Sigmoid colon (tissue), 7 donors: ENCODE measurements at places on chromosomes 3 and 15. TPM values are rescaled to one million over a fixed set of nuclear protein-coding genes. Genes with fewer than 3 reads are reported as not detected.

- no peak for DNase-seq
Measured at GRCh38 chr3:106323586-106323985, 454.8 kb upstream of the CBLB start.

- DNase-seq, result peak; percentile 83
Measured at GRCh38 chr3:73614419-73614818, 10.3 kb downstream of the PDZRN3 start.

SEMA5B gene
- 0.68 TPM for total RNA-seq

DNA sequence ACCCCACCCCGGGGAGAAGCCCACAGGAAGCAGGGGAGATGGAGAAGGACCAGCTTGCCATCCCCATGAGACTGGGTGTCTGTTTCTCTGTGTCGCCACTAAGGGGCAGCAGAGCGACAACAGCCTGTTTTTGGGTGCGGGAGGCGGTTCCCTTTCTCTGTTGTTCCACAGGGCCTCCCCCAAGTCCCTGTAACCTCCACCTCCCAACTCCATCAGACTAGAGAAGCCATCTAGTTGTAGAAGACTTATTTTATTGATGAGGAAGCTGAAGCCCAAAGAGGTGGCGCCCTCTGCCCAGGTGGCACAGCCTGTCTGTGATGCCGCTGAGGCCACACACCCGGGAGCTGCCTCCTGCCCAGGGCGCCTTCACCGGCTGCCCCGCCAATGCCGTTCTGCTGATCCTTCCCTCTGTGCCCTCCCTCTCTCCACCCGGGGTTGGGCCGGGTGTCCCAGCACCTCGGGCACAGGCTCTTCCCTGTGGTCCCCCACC, 3.9 kb upstream of the CCDC9B start:
- DNase-seq, result peak; percentile 83

- no peak for DNase-seq
Measured at GRCh38 chr3:30760040-30760695, 134.3 kb downstream of the GADL1 start.

BBX gene
- 71.1 TPM for total RNA-seq

GRCh38 chr3:196712514-196713413, 587 bp downstream of the PIGX start:
- peak; percentile 78 for DNase-seq

PRRT3 gene
- 1.5 TPM for total RNA-seq

SSUH2 gene
- not detected for total RNA-seq

DNA sequence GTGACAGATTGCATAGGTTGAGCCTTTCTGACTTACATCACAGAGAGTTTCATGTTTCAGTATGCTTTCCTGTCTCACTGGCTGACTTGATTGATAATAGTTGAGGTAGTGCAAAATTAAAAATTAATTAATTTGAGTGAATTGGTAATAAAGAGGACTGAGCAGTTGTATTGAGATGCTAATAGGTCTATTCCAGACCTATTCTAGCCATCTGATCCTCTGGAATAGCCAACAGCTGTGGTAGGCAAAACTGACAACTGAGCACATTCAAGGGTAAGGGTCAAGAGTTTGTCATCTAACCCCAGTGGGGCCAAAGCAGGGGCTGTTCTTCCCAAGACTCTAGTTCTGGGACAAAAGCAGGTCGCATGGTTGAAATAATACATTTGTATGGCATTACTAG, 132.4 kb downstream of the EPHA3 start:
- no peak for DNase-seq

- DNase-seq, result no peak
Measured at GRCh38 chr15:40336744-40337122, 4.0 kb downstream of the CCDC9B start.

DNA sequence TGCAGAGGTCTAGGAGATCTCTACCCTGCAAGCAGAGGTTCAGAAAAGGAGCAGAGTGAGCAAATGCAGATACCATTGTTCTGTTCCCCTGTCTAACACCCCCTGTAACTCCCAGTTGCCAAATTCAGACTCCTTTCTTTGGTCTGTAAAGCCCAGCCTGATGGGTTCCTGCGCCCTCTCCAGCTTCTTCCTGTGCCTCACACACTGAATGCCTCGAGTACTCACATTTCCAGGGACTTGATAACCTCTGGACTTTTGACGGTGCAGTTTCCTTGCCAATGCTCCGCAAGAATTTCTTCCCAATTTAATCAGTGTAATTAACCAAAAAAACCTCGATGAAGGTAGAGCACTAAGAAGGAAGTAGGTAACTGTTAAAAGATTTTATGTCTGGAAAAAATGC, 19.3 kb downstream of the PDE8A start:
- no peak for DNase-seq

DNA sequence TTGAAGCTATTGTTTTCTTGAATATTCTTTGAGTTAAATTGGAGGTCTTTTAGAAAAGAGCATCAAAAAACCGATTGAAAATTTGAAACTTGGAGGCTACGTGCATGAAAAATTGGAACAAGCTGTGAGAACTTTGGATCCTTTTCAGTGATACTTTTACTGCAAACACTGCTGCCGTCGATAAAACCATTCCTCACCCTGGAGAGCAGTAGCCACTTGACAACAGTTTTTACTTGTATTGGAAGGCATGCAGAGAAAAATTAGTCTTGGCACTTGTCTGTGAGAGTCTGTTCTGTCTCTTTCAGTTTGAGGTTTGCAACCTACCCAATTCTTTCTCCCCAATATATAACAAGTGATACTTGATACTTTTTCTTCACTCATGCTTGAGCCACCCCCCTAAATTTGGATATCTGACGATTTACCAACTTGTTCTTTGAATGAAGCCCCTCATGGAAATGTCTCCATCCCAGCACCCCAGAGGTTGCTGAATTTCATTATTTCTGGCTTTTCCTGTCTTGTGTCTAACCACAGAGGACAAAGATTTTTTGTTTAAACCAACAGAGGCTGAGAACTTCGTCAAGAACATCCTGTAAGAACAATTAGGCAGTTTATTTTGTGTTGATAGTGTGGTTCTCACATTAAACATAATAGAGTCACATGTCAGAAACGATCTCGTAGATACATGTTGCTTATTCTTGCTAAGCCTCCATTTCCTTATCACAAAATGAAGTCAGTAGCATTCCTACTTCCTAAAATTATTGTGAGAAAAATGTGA, 307.3 kb upstream of the PLSCR5 start:
- no peak for DNase-seq

TMOD2 gene
- 19.4 TPM for total RNA-seq

- DNase-seq, result peak; percentile 36
Measured at GRCh38 chr15:42140383-42141070, 15.9 kb downstream of the PLA2G4F start.

NKTR gene
- 130 TPM for total RNA-seq

AGBL1 gene
- 0.16 TPM for total RNA-seq

DNA sequence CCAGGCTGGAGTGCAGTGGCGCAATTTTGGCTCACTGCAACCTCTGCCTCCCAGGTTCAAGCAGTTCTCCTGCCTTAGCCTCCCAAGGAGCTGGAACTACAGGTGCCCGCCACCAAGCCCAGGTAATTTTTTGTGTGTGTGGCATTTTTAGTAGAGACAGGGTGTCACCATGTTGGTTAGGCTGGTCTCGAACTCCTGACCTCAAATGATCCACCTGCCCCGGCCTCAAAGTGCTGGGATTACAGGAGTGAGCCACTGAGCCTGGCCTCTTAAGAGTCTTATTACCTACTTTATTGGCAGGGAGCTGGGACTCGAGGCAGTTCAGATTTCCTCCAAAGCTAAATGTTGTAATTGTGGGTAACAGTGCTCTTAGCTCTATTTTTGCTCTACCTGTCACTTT, 16.4 kb downstream of the PXYLP1 start:
- no peak for DNase-seq
